Fibroblast of lung (primary cell): ENCODE measurements at places on chromosomes 2 and 18.

DNA sequence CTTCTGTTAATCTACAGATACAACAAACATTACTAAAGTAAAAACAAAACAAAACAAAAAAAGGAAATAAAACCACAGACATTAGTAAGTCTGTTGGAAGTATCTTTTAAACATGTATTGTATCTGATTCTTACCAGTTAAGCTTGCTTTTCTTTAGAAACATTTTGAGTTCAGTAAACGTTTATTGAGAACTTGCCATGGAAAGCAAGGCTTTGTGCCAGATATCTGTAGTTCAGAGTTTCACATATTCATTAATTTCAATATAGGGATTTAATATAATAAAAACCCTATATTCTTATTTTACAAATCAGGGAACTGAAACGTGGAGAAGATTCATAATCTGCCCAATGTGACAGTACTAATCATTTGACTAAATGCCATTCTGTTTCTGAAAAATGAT lies 1101.0 kb upstream of the GYPC start:
- no peak for DNase-seq

- peak; percentile 79 for DNase-seq
Measured at GRCh38 chr2:145091967-145092366, 572.0 kb upstream of the ZEB2 start.

GRCh38 chr2:66561645-66562303 lies 126.8 kb downstream of the MEIS1 start:
- peak; percentile 45 for DNase-seq

GRCh38 chr18:68676913-68677312 lies 38.0 kb downstream of the TMX3 start:
- peak; percentile 39 for DNase-seq

DNA sequence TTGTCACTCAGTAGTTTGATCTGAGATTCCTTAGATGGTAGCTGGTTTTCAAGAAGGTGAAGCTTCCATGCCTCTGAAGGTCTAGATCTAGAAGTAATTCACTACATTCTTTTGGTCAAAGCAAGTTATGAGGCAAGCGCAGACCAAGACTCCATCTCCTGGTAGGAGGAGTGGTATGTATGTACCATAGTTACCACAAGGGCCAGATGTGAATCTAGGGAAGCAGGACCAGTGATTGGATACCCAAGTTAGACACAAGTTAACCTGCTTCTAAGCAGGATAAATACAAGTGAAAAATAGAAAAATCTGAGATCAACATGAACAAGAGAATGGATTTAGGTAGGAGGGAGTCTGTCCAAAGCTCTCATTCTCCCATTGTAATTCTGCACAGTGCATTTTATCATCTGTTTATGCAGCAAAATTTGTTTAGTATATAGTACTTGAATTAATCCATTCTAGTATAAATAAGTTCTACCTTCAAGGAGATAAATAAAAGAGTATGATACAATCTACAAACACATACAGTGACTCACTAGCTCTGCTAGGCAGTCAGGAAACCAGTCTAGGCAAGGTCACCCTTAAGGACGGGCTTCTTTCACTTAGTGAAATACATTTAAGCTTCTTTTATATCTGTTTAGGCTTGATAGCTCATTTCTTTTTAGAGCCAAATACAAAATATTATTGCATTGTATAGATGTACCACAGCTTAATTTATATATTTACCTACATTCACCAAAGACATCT lies 14.2 kb upstream of the DOCK10 start:
- peak; percentile 18 for DNase-seq

DNA sequence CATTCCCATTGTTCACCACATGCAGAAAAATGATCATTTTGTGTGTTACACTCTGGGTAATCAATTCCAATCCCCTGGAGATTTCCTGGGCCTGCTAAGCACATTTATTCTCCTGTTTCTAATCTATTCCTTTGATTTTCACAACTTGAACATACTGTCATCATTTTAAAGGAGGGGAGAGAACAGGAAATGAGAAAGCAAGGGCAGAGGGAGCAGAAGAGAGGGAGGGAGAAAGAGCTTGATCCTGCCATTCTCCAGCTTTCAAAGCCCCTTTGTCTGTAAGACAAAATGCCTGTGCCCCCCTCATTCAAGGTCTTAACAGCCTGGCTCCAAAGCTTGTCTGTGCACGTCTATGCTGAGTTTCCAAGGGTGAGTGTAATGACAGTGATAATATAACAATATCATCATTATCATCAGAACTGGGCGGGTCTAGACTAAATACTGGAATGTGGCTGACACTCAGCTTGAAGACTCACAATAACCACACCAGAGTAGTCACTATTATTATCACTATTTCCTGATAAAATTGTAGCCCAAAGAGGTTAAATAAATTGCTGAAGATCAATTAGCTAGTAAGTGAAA lies 164.4 kb upstream of the KLHL29 start:
- no peak for DNase-seq

- no peak for DNase-seq
Measured at GRCh38 chr18:79738041-79738461, 58.4 kb downstream of the CTDP1 start.

- peak; percentile 84 for DNase-seq
Measured at GRCh38 chr2:41934329-41934958, 113.4 kb upstream of the PKDCC start.

DNA sequence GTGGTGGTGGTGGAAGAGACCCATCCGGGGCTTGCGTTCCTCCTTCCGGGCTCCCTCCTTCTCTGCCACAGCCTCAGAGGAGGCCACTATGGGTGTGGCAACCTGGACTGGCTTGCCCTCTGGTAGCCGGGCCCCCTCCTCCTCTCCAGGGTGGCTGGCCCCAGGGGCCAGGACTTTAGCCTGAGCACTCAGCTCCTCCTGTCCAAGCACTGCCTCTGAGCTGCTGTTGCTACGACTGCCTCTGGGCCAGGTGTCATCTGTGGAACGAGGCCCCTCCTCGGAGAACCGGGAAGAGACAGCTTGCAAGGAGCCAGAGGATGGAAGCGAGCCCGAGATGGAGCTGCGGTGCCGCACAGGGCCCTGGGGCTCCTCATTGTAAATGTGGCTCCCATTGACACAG lies 16.7 kb upstream of the SFXN5 start:
- no peak for DNase-seq

GRCh38 chr2:208542465-208543041 lies 136.0 kb downstream of the PTH2R start:
- DNase-seq, result no peak

GRCh38 chr2:12094134-12094533 lies 347.7 kb downstream of the LPIN1 start:
- DNase-seq, result no peak

GRCh38 chr18:49733896-49734585 lies 79.3 kb downstream of the ACAA2 start:
- DNase-seq, result no peak

GRCh38 chr2:233115741-233116140 lies 55.6 kb downstream of the INPP5D start:
- DNase-seq, result no peak

- DNase-seq, result no peak
Measured at GRCh38 chr2:158718851-158719250, 76.3 kb upstream of the DAPL1 start.

- DNase-seq, result no peak
Measured at GRCh38 chr2:101734505-101735165, 37.1 kb downstream of the MAP4K4 start.

GRCh38 chr18:34493099-34493544 lies 217.0 kb upstream of the DTNA start:
- DNase-seq, result peak; percentile 89

DNA sequence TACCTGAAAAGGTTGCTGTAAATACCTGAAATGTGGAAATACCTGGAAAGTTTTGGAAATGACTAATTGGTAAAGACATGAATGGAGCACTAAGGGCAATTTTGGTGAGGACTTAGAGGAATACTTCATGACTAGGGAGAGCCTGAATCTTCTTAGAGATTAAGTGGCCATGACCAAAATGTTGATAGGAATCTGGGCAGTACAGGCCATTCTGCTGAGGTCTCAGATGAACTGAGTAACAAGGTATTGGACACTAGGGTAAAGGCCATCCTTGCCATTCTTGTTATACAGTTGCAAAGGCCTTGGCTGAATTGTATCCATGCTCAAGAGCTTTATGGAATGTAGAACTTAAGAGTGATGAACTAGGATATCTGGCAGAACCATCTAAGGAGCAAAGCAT lies 742.9 kb upstream of the RAB6C start:
- DNase-seq, result no peak

GRCh38 chr2:195619590-195619989 lies 37.4 kb upstream of the SLC39A10 start:
- DNase-seq, result peak; percentile 11
